ENCODE measurements at places on chromosomes 4 and X.

DNA sequence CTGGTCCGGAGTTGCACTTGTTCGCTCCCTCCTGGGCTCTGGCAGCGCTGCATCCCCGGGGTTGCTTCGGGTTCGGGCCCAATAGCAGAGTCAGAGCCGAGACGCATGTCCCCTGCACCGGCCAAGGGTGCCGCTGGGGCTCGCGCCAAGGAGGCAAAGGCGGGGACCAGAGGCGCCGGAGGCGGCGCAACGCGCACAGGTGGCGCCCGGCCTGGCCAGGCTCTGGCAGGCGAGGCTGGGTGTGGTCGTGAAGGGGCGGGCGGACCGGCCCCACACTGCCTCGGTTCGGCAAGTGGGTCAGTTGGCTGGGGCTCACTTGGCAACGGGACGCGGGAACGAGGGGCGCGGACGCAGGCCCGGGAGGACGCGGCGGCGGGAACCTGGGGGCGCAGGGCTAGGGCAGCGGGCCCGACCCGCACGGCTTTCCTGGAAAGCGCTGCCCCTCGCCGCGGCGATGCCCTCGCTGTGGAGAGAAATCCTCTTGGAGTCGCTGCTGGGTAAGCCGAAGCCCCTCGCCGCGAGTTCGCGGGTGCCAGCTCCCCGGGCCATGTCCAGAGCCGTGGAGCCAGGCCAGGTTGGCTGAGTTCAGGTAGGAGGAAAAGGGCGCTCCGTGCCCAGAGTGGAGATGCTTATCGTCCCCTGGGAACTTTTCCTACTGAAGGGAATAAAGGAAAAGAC, at the start of gene CWH43:
Gene CWH43, plus strand, starts transcription at position 300 of the 678 bp plus-strand sequence. Its CDS starts 155 bp downstream, at position 455.
- no peak for DNase-seq

GRCh38 chr4:63583561-63583960, 825.7 kb downstream of the TECRL start:
- DNase-seq = no peak

DNA sequence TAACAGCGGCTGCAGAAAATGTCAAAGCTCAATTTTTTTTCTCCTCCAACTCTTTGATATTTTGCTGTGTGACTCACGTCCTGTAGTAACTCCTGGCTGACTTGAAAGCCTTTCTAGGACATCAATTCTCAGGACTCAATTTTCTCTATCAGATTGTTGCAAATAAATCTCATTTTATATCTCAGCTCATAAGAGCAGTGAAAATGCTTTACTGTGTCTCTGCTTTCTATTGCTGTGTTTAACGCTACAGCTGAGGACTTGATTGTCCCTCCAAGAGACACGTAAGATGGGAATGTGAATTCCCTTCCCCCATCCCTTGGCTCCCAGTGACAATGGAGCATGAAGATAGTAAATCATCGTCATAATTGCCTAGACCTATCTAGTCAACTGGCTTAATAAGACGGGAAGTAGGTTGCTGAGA, 20.5 kb upstream of the CBR4 start:
- DNase-seq = no peak

DNA sequence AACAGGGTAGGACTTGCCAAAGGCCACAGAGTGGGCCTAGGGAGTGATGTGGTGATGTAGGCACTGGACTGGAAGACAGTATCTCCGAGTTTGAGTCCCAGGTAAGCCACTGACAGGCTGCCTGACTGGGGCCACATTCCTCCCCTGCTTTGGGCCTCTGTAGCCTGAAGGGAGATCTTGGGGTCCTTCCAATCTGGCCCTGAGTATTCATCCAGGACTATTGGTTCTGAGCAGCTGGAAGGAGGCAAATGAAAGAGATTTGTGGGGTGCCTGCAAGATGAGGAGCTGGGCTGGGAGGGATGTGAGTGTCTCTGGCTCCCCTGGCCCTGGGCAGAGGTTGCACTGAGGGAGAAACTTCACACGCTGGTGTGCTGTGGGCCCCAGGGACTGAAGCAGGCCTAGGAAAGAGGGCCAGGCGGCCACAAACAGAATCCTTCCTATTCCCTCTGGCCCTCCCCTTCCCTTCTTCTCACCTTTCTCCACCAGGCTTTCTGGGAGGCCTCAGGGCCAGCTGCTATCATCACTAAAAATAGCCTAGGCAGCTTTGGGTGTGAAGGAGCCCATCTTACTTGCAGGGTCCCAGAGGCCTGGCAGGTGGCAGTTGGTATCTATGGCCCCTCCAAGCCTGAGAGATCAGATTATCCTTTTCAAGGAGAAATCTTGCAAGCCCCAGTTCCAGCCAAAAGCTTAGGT, 70.1 kb downstream of the PJA1 start:
- DNase-seq = no peak

DNA sequence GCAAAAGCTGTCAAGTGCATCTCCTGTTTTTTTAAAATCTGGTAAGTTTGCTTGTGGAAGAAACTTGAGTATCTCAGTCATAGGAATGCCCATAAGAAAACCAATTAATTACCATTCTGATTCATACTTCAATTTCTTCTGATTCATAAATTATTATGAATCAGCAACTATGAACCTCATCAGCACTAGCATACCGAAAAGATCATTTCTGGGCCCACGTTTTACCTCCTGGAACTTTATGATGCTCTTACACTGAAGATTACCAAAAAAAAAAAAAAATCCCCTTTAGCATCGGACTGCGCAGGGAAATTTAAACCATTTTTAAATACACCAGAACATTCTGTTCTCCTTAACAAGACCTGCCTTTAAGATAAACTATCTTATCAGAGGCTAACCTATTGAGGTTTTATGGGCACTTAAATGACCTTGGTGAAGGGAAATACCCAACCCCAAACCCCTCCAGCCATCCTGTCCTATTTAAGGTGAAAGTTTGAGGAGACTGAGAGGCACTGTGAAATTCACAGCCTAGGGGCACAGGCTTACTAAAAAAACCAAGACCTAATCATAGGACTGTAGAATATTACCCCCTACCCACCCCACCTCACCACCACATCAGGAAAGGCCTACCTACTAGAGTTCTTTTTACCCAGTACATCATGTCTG, 38.2 kb upstream of the ABCG2 start:
- DNase-seq = no peak

DNA sequence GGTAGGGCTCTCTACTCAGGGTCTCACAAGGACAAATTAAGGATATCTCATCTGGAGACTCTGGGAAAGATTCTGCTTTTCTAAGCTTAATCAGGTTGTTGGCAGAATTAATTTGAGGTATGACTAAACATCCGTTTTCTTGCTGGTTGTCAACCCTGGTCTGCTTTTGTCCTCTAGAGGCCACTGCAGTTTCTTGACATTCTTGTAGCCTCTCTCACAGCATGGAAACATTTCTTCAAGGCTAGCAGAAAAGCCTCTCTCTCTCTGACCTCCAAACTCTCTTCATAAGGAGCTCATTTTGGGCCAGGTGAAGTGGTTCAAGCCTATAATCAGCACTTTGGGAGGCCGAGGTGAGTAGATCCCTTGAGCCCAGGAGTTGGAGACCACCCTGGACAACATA, 749.5 kb upstream of the PCDH7 start:
- no peak for DNase-seq

GRCh38 chr4:122313006-122313646, 65.7 kb upstream of the ADAD1 start:
- DNase-seq = no peak

DNA sequence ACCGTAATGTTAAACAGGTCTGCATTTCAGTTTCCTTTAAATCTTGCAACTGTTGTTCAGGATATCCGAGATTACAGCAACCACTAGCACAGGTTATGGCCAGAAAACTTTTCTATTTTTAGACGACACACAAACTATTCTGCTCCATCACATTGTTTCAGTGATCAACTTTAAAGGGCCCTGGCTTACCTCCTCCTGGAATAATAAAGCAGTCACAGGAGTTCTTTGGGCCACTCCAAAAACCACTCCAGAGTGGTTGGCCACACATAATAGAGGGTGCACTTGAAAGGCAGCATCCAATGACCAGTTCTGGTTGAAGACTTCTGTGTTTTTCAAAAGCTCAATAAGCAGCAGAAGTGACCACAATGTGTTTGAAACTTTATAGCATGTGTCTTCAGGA, 118.9 kb downstream of the RAB28 start:
- no peak for DNase-seq

DNA sequence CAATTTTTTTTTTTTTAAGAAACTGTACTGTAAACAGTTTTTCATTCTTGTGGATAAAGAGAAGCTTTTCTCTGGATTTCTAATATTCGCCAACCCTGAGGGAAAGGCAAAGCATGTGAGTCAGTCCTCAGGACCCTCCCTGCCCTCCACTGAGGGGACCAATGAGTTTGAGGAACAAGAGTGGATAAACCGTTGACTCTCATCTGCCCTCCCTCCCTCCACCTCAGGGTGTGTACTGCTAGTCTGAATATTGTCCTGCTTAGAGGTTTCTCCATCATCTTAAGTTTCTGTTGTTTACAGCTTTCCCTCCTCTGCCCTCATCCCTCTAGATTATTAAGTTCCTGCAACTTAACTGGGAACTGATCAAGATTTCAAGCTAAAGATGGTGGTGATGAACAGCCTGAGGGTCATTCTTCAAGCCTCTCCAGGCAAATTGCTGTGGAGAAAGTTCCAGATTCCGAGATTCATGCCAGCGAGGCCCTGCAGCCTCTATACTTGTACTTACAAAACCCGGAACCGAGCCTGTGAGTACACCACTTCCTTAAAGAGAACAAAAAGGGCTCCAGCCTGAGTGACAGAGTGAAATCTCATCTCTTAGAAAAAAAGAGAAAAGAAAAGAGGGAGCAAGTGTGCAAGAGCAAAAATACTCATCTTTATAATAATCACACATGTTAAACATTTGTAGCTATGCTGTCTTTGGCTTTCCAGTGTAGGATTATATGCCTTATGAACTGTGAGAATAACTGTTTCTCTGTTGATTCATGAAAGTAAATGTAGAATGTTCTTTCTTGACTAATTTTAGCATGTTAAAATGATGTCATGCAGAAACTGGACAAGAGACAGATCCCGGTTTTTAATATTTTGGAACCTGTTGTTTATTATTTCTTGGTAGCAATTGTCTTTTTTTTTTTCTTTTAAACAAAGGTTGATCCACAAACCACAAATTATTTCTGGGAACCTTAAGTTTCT, 11.9 kb downstream of the CA5B start:
- no peak for DNase-seq

DNA sequence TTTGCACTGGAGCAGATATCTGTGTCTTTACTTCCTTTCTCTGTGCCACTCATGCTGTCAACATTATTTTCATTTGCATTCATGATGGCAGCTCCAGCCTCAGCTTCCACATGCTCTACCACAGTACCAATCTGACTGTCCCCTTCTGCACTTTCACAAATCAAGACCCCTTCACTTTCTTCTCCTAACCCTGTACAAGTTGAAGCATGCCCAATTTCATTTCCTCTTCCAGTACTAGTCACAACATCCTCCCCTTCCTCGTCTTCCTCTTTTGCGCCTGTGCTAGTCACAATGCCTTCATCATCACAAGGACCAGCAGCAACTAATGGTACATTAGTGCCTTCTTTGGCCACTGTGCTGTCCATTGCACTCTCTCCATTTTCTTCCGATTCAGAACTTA, 26.5 kb downstream of the BOD1L1 start:
- DNase-seq = no peak

DNA sequence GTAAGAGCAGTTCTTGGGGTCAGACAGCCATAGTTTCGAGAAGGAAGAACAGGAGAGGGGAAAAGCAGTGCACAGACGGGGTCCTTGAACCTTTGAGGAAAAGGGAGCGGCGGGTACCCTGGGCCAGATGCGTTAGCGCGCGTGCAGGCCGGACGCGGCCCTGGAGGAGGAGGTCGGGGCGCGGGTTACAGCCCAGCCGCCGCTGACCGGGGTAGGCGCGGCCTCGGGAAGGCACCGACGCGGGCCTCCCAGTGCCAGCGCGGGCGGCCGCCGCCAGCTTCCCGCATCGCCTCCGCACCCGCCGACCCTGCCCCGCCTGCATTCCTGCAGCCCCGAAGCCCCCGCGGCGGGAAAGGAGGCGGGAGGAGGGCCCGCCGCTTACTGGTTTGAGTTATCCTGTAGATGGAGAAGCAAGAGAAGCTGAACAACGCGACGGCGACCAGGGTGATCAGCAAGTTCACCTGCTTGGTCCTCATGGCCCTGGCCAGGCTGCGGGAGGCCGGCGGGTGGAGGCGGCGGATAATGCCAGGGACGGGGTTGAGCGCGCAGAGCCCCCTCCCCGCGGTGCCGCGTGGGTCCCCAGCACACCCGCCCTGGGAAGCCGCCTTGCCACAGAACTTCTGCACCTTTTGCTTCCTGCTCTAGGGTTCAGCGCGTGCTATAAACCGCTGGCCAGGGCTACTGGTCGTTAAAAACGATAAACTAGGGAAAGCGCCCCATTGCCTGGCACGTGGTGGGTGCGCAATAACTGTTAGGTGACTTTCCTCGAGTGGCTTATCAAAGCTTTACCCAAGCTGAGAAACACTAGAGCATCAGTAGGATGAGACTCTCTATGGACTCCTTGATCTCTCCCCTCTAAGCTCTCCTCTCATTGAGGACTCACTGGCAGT, at the start of gene MGAT4D:
Gene MGAT4D, minus strand, starts transcription at position 547 of the 890 bp plus-strand sequence. Its CDS starts 71 bp downstream, at position 476.
- no peak for DNase-seq

DNA sequence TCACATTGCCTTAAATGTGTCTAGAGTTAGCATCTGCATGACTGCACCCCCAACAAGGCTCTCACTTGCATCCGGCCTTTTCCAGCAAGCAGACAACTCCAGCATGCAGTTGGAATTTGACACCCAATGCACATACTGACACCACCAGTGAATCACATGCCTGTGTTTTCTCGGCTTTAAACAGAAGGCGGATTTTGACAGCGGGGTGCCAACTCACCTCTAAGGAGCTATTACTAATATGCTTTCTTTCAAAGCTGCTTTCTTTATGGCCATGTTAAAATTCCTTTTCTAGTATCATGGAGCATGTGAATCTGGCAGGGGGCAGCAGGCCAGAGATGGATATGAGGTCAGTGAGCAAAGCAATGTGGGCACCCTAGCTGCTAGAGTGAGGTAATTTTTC, 78.0 kb upstream of the CLNK start:
- DNase-seq = no peak

DNA sequence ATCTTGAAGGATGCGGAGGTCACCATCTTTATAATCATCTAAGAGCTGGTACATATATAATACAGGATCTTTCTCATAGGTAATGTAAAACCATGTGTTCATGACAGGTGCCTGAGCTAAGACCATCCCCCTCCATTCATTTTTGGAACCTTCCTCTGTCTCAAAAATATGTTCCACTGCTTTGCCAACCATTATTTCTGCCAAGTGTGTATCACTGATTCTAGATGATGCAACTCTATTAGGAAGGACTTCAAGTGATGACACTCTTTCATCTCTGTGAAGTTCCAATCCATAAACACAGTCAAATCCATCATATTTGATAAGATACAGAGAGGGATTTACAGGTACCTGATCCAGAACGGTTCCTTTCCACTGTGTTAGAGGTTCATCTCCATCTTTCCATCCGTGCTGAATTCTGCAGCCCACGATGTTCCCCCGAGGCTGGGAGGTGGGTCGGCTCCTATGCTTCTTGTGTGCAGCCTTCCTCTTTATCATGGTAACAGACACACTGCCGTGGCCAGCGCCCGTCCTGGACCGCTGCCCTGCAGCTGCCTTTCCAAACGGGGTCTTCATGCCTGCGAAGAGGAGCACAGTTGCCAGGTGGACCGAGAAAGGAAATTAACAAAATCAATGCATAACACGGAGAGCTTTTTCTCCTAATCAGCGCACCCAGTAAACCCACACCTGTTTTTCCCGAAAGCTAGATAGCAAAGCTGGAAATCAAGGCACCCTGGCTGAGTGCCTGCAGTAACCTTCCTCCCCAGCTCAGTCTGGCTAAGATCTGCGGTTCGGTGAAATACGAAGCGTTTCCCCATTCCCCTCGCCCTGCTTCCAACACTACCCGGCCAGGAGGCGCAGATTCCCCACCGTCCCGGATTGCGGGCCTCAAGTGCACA, 718 bp downstream of the SPIN3 start:
- DNase-seq = no peak
